ENCODE measurements at places on chromosomes 4 and X.

DNA sequence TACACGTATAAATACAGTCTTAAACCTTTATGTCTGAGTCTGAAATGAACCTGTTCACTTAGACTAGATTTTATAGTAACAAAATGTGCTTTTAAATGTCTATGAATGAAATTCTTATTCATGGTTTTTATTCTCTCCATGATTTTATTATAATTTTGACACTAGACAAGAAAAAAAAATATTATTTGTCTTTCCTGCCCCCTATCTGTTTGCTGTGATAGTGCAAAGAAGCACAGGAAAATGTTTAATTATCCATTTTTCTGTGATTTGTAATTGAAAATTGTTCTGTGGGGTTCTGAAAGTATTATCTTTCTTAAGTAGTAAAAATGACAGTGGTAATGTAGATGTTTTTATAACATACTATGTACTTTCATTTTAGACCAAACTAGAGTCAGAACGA, 52.0 kb downstream of the INTS6L start:
- no peak for DNase-seq

- DNase-seq, result no peak
Measured at GRCh38 chr4:79408063-79408462, at the start of gene GK2. TSS of gene GK2 (minus strand) at chr4:79408228. CDS start at chr4:79408200, 28 bp downstream.

DNA sequence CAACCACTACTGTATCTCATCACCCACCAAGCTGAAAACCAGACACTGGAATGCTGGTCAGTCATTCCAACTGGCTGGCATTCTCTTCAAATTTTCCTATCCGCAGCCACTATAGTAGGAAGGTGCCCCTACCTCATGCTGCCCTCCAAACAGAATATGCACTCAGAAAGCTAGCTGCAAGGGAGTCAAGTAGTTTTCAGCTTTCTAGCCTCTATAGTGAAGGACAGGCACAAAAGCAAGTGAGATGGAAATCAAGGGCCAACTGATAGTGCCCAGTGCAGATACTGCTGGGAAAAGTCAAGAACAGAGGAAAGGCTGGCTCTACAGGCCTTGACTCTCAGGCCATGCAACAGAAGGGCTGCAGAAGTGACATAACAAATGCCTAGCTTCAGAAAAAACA, 47.2 kb downstream of the BCOR start:
- DNase-seq, result no peak

DNA sequence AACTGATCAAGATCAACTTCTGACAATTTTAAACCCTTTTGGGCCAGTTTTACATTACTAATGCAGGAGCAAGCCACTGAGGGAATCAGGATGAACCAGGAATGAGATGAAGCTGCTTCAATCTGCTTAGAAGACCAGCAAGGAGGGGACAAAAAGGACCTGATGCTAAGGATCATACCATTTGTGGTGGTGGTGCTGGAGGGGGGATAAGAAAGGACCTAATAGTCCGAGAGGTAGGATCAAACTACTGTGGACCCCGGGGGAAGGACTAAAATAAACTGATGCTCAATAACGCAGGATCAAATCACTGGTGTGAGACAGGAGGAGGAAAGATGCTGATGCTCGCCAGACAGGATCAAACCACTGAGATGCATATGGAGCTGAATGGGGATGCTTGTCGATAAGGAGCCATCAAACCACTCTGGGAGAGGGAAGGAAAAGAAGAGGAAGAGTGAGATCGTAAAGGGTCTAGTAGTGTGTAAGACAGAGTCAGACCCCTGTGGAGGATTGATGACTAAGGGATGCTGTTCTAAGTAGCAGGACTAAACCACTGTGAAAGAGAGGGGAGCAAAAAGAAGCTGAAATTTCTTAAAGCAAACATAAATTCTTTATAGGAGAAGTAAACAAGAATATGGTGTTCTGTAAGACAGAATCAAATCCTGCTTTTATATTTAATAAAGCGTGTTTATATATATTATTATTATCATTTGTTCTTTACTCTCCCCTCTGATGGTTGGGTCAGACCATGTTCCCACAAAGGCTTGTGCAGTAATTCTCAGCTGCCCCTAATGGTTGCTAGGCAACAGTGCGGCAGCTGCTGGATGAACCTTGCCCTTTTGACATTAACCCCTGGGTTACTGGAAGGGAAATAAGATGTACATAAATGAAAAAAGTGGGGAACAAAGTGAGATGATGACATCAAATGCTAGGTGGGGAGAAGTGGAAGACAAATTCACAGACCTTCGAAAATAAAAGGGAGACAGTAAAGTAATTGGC, 432.5 kb upstream of the FGF16 start:
- no peak for DNase-seq

GRCh38 chr4:167475951-167476350, 241.7 kb upstream of the SPOCK3 start:
- no peak for DNase-seq

DNA sequence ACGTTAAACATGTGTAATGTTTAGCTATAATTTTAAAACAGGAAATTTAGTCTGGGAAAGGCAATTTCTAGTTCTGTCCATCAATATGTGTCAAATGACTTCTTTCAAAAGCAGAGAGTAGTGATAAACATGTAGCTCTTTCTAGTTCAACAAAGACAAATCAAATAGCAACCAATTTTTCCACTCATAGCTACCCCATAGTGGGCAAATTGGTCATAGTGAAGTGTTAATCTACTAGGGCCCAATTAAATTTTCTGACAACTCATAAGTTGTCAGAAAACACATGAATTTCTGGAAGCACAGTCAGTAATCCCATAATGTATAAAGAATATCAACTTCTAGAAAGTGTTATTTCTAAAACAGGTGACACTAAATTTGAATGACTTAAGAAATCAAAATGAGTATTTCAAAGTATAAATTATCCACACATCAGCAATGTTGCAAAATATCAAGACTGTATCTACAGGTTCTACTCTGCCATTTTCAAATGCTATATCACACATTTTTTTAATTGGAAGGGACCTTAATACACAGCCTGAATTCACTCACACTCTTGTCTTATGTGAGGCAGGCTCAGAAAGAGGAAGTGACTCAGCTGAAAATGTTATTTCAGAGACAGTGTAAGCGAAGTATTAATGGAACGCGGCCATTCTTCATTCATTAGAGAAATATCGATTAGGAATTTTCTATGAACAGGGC, 7.7 kb downstream of the OCIAD2 start:
- no peak for DNase-seq
